ENCODE measurements at places on chromosomes 2 and 18. TPM values are rescaled to one million over a fixed set of nuclear protein-coding genes. Genes with fewer than 3 reads are reported as not detected.

DNA sequence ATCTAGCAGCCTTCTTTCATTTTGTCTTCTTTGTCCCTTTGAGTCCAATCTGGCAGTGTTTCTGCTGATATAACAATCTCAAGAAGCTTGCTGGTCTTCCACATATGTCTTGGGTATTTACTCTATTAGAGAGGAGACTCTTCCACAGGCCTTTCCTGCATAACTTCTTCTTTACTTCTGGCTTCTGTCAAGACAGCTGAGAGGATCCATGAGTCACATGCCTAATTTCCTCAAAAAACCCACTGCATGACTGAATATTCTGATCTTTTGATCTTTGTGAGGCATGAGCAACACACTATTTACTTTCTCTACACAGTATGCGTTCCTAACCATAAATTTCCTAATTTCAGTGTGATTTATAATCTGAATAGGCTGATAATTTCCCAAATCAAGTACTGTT lies 5.1 kb upstream of the DCC start:
- DNase-seq, result no peak

DNA sequence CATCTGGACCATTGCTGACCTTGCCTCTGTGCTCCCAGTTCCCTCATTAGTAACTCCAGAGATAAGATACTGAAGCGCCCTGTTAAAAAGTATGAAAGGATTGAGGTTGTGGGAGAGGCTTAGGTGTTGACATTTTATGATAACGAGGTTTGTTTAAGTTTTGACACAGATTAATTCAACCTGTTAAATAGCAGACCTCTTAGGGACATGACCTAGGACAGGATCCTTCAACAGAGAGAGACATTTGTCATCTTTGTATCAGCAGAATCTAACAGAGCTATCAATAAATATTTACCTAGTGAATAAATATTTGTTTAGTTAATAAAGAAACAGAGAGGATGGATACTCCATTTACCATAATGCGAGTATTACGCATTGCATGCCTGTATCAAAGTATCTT lies 99.5 kb downstream of the DCC start:
- DNase-seq, result no peak

GRCh38 chr2:85157345-85157744 lies 24.2 kb downstream of the TCF7L1 start:
- no peak for DNase-seq

- DNase-seq, result no peak
Observed at GRCh38 chr2:177275040-177275742, 10.7 kb upstream of the NFE2L2 start.

The XDH gene
- not detected for total RNA-seq

GRCh38 chr2:15828576-15828975 lies 111.8 kb upstream of the MYCN start:
- DNase-seq, result no peak

DNA sequence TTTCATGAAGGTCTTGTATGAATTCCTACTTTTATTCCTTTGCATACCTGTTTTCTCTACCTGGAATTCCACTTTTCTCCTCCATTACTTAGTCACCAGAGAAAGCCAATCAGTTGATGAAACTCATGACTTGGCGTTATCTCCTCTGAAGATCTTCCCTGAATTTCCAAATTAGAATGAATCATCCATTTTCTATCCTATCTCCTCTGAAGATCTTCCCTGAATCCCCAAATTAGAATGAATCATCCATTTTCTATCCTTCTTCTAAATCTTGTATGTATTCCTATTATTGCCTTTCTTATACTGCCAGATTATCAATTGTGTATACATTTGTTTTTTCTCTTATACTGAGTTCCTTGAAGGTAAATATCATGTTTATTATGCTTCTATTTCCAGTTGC lies 440.4 kb downstream of the CCDC85A start:
- no peak for DNase-seq

The SLC5A7 gene
- 0.07 TPM for total RNA-seq

- DNase-seq, result no peak
Observed at GRCh38 chr2:233288663-233289062, 19.0 kb upstream of the SAG start.

- DNase-seq, result no peak
Observed at GRCh38 chr2:46937471-46937901, 21.9 kb upstream of the MCFD2 start.

DNA sequence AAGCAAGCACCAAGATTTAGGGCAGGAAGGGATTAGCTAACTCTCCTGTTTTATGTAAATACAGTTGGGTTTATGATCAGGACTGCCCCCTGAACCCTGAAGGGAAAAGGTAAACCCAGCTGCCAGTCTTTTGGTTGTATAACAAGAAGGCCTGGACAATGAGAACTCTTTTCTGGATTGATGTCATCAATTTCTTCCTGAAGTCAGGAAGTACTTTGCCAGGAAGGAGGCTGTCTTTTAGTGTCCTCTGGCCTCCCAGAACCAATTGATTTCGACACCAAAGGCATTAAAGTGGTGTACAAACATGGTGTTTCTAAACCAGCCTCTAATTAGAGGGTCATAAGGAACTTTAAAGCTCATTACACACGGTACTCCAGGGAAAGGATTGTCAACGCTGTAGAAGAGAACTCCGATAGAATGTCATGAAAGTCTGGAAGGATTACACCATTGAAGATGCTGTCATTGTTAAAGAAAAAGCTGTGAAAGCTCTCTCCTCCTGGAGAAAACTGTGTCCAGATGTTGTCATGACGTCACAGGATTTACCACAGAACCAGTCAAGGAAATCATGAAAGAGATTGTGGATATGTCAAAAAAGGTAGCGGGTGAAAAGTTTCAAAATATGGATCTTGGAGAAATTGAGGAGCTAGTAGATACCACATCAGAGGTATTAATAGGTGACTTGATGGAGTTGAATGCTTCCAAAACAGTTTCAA lies 78.8 kb downstream of the ANKRD12 start:
- no peak for DNase-seq

- DNase-seq, result no peak
Observed at GRCh38 chr2:219658196-219658846, 30.9 kb downstream of the SLC4A3 start.

The BZW1 gene
- total RNA-seq, result 71.2 TPM

- DNase-seq, result no peak
Observed at GRCh38 chr18:63223837-63224236, 95.7 kb downstream of the BCL2 start.

The STAM2 gene
- 24.1 TPM for total RNA-seq

The TUBA4A gene
- 116 TPM for total RNA-seq

DNA sequence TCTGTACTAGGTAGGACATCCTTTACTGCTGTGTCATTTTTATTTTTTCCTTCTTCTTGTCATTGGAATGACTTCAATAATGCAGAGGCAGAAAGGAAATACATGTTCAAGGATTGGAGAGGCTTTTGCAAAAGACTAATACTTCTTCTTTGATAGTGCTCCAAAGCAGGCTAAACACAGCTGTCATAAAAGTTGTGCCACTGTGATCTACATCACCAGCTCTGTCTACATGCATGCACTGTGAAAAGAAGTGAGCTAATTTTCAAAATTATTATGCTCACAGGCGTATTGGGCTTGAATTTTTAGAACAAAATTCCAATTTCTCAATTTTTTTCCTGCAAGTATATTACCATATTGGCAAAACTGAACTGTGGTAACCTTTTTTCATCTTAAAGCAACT lies 37.5 kb upstream of the CALCRL start:
- no peak for DNase-seq
